HepG2 (cell line): ENCODE measurements at places on chromosomes 16 and 17. TPM values are rescaled to one million over a fixed set of nuclear protein-coding genes. Genes with fewer than 3 reads are reported as not detected.

GRCh38 chr17:79299349-79299748 is 224.7 kb downstream of the ENGASE start:
- DNase-seq: no peak

DNA sequence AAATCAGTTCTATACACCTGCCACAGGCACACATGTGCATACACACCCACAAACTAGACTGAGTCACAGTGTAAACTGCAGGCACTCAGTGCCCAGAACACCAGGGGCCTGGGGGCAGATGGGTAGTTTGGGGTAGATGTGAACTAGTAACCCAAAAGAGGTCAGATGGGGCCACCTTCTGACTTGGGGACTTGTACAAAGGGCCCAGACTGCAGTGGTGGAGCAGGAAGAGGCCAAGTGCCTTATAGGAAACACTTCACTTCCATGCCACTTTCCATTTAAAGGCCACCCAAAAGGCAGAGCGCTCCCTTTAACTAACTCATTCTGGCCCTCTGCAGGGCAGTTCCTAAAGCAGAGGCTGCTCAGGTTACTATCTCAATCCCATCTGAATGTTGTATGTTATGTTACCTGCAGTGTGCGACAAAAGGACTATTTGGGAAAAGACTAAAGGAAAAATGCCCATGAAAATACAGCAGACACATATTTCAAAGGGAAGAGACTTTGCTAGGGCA is 27.8 kb upstream of the ERN1 start:
- no peak for DNase-seq

DNA sequence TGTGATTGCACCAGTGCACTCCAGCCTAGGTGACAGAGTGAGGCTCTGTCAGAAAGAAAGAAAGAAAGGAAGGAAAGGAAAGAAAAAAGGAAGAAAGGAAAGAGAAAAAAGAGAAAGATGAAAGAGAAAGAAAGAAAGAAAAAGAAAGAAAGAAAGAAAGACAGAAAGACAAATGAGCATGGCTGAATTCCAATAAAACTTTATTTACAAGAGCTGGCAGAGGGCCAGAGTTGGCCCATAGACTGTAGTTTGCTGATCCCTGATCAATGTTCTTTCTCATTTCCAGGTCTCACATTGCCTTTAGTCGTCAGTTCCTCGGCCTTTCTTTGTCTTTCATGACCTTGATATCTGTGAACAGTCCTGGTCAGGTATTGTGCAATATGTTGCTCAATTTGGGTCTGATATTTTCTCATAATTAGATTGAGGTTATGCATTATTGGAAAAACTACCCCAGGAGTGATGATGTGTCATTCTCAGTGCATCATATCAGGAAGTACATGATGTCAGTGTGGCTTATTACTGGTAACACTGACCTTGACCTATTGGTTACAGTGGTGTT is 68.5 kb upstream of the MED9 start:
- peak; percentile 70 for DNase-seq

The ABCC3 gene
- 18.0 and 25.2 TPM in 2 replicates for total RNA-seq

The BAHCC1 gene
- total RNA-seq: 0.94 and 1.7 TPM in 2 replicates

DNA sequence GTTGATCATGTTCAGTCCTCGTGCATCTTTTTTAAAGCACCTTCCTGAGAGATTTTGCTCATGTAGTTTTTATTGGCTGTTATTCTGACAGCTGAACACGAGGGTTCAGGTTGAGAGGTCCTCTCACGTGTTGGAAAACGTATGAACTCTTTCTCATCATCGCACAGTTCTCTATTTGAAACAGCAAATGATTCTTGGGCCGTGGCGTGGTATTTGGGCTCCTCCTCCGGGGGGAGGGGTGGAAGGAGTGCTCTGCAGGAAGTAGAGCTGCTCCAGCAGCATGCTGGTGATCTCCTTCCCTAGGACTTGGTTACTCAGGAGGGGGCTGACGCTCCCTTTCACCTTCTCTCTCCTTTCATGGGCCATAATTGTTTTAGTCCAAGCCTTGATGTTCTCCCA is 70.4 kb downstream of the KSR1 start:
- no peak for DNase-seq

DNA sequence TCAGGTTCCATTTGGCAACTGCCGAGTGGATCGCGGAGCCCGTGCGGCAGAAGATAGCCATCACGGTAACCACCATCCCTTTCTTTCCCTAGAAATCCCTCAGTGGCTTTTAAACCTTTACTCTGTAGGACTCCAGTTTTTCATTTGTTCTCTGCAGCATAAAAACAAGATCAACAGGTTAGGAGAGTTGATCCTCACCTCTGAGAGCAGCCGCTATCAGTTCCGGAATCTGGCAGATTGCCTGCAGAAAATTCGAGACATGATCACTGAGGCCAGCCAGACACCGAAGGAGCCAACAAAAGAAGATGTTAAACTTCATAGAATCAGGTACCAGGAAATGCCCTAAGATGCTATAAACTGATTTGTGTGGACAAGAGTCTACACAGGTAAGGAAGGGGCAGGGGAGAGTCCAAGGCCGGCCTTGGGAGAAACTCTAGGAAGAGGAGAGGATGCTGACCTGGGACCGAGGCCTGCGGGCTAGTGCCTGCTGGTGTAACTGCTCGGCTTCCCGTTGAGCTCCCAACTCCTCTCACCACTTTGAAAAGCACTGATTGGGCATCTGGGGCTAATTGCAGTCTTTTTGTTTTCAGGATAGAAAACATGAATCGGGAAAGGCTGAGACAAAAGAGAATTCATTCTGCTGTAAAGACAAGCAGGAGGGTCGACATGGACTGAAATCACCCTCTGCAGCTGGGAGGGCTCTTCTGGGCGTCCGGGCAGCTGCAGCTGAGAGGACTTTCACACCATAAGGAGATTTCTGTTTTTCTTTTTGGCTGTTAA is 8.1 kb downstream of the MRPL58 start:
- no peak for DNase-seq

GRCh38 chr16:15644267-15644961 is 1.5 kb upstream of the MARF1 start:
- peak; percentile 87 for DNase-seq

The ABCC12 gene
- not detected in 2 replicates for total RNA-seq

DNA sequence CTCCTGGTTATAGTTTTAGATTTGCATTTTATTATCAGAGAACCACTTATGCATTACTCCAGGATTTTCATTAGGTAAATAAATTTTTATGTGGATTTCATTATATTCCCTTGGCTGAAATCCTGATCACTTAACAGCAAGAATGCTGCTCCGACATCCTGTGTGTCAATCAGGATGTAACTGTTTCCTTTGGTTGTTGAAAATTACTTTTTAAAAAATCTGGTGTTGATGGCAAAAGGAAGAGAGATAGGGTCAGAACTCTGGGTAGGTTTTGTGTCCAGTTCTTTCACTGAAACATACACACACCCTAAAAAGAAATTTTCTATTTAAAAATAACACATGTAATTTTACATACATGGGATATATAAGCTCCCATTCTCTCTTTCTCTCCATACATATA is 30.9 kb downstream of the ZNF423 start:
- no peak for DNase-seq

- DNase-seq: no peak
Observed at GRCh38 chr17:49051269-49051668, 54.1 kb downstream of the IGF2BP1 start.

- peak; percentile 4 for DNase-seq
Observed at GRCh38 chr17:9115214-9116191, 94.2 kb downstream of the NTN1 start.

The ATP6V0D1 gene
- 49.5 and 51.1 TPM in 2 replicates for total RNA-seq

DNA sequence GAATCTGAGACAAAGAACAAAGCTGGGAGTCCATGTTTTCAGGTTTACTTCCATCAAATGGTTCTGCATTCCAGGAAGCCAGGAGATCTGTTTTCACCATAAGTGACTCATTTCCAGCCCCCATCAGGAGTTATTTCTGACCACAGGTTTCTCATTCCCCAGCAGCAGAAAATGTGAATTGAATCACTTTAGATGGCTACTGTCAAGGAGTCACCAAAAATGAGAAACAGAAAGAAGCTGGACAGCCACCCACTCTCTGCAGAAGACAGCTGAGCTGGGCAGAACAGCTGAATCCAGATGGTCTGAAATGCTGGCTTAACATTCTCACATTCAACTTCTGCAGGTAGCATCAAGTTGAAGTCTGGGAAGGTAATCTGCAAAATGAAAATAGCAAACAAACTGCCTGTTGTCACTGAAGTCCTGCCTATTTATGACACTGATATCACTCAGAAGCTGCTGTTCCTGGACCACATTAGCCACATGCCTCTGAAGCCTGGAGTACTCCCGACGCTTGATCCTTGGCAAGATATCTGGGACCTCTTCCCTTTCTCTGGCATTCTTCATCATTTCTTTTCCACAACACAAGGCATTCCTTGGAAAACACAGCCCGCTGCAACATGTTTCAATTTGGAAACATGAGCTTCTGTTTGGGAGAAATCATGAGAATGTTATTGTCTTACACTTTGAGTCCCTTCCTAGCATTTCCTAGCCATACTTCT is 15.3 kb downstream of the CCL11 start:
- no peak for DNase-seq

DNA sequence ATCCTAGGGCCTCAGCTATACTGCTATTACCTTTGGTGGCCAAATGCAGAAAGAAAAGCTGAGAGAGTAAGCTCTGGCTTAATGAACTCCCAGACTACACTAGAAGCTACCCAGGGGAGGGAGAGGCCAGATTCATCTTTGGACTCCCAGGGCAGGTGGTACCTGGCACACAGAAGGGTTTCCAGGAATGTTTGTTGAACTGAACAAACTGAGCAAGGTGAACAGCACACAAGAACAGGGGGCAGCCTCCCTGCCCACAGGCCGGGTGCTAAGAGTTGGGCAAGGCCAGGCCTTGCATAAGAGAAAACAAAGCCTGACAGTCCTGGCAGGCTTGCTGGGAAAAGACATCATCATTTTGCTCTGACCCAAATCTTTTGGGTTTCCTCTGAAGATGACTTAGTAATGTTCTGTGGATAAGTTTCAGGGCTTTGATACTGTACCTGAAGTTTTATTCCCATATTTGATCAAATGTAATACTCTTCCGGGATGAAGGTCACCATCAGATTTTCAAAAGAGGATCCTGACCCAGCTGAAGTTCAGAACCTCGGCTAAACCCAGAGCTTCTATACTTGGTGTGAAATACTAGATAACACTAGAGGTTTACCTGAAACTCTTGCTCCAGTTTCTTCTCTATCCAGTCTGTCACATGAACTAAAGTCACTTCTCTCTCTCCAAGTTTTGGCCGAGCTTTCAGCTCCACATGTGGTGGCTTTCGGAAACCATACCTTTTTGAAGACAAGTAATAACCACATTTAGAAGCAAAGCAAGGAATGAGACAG is 20.5 kb upstream of the ERN1 start:
- peak; percentile 99 for DNase-seq

The SRCIN1 gene
- total RNA-seq: 0.90 and 1.2 TPM in 2 replicates

The MMP28 gene
- not detected in 2 replicates for total RNA-seq

- no peak for DNase-seq
Observed at GRCh38 chr16:1101133-1101532, 5.1 kb upstream of the C1QTNF8 start.

The ENDOV gene
- 15.1 and 16.0 TPM in 2 replicates for total RNA-seq

The SCNN1B gene
- total RNA-seq: not detected in 2 replicates

The BRIP1 gene
- 27.7 and 33.5 TPM in 2 replicates for total RNA-seq

DNA sequence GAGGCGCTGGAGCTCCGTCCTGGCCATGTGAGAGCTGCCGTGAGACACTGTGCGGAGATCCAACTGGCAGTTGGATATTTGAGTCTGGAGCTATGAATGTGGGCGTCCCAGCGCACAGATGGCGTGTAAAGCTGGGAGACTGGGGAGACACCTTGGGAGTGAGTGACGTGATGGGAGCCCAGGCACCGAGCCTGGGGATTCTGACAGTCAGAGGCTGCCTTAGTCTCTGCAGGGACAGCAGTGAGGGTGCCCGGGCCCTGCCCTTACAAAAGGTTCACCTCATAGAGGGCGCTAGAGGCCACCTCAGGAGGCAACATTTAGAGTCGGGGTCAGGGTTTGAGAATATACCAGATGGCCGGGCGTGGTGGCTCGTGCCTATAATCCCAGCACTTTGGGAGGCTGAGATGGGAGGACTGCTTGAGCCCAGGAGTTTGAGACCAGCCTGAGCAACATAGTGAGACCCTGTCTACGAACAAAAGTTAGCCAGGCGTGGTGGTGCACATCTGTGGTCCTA is 194.1 kb upstream of the GSE1 start:
- no peak for DNase-seq

DNA sequence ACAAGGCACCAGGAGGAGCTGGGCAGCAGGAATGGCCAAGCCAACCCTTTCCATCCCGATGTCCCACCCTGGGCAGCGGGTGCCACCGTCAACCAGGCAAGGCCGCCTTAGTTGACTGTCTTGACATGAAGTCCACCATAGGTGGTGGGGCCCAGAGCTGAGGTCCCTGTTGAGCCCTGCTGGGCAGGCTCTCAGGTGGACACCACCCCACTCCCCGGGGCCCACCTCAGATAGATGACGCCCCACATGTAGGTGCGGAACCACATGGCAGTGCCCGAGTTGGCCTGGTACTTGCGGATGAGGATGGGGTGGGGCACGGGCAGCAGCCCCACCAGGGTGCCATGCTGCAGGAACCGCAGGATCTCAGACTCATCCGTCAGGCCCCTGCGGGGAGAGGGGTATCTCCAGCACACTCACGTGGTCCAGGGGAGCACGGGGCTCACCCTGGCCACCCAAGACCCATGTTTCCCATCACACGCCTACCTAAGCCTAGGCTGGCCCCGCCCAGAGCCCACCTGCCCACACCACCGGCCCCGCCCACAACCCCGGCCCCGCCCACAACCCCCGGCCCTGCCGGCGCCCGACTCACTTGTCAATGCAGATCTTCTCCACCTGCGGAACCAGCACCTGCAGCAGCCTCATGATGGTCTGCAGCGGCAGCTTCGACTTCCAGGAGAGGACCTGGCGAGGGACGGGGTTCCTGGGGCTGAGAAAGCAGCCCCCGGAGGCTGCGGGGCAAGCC is 16.2 kb downstream of the OTOP3 start:
- no peak for DNase-seq

DNA sequence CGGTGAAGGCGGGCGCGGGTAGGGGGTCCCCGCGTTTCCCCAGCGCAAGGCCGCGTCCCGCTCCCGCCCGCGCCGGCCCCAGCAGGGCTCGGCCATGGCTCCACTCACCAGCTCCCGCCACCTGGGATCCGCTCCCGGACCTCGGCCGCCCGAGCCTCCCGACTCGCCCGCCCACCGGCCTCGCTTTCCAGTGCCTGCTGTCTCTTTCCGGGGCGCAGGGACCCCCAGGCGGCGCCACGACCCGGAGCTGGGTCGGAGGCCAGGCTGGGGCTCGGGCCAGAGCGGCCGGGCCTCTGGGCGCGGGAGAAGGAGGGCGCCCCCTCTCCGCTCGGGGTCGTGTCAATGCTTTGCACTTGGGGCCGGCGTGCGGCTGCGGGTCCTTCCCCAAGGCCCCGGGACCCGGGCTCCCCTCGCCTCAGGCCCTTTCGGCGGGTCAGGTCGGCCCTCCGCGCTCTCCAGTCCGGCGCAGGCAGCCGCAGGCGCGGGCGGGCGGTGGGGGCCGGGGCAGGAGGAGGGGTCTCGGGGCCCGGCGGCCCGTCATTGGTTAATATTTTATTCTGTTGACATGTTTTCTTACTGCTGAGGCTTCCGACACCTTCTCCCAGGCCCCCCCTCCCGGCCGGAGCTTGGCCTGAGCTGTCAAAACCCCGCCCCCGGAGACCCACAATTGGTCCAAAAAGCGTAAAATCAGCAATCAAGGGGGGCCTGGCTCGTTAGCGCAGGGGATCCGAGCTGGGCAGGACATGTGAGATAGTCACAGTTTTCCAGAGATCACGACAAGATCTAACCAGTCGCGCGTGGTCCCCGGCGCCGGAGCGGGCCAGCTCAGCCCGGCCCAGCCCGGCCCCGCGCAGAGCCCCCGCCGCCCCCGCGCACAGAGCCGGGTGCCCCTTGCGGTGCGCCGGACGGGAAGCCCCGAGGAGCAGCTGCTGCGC is at the start of gene TBX2:
TSS of gene TBX2 (plus strand) at position 713 of the 935 bp plus-strand sequence. CDS start 334 bp downstream, outside the sequence.
- peak; percentile 80 for DNase-seq
